ENCODE measurements at places on chromosomes 2 and 18. TPM values are rescaled to one million over a fixed set of nuclear protein-coding genes. Genes with fewer than 3 reads are reported as not detected.

The DARS1 gene
- polyA plus RNA-seq, result 39.5 TPM

The MSH6 gene
- 13.3 TPM for polyA plus RNA-seq

GRCh38 chr18:49510393-49511115 is 23.5 kb upstream of the C18orf32 start:
- DNase-seq, result peak; percentile 64
- no peak overlapping the region for H3K4me3 ChIP-seq
- H3K36me3 ChIP-seq, result no peaks in the 10 kb centered on the region
- no peaks in the 10 kb centered on the region for H3K27me3 ChIP-seq
- no peaks in the 10 kb centered on the region for H3K4me1 ChIP-seq
- no peak overlapping the region for H3K27ac ChIP-seq

- no peak overlapping the region for H3K27ac ChIP-seq
- no peaks in the 10 kb centered on the region for H3K36me3 ChIP-seq
- H3K4me3 ChIP-seq, result peak overlapping the region; percentile 56
- H3K27me3 ChIP-seq, result no peaks in the 10 kb centered on the region
These were observed 2.2 kb upstream of the GPR148 start for GRCh38 chr2:130726614-130727180.

DNA sequence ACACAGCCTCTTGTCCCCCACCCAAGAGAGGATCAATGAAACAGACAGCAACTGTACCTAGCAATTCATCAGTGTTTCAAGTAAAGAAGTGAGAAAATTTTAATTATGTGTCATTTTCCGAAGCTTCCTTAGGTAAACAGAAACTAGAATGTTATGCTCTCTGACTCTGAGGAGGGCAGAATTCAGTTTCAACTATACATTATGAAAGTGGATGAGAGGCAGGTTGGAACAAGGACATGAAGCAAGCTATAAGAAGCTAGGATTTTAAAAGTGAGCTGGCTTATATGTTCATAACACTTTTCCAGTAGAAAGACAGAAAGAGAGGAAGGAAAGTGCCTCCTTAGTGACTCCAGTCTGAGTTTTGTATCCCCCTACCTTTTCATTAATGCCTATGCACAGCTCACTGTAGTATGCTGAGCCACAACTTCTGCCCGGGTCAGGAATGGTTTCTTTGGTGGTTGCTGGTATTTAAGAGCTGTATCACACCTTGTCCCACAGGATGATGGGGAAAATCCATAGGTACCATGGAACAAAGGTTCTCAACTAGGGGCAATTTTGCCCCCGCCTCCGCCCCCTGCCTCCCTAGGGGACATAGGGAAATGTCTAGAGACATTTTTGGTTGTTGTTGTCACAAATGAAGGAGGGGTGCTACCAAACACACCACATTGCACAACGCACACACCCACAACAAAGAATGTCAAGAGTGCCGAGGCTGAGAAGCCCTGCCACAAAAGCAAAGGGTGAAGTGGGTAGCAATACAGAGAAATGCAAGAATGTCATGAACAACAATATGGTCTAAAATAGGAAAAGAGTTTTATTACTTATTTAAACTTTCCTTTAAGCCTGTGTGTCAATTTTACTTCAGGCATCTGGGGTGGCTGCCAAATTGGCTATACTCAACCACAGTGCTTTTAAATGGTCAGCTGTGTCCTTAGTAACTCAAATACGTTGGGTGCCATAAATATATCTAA is 161.0 kb upstream of the ZFP36L2 start:
- no peak overlapping the region for H3K4me3 ChIP-seq
- no peak for DNase-seq
- H3K27me3 ChIP-seq, result no peaks in the 10 kb centered on the region
- H3K4me1 ChIP-seq, result peaks cover 14% of the 10 kb centered on the region
- H3K27ac ChIP-seq, result peak overlapping the region; percentile 2
- H3K36me3 ChIP-seq, result no peaks in the 10 kb centered on the region

DNA sequence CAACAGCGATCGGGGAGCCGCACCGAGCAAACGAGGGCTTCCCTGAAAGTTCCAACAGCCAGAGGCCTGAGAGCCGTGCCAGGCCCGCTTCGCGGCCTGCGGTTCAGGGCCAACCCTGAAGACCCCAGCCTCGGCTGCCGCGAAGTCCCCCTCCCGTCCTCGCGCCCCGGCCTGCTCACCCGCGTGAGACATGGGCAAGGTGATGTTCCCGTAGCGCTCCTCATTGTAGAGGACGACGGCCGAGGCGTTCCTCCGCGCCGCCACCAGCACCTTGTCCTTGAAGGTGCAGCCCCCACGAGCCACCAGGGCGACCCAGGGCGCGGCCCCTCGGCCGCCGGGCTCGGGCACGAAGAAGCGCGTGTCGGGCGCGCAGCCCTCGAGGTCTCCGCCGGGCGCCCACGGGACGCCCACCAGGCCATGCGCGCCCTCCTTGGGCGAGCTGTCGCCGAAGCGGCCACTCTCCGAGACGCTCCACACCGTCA is 510 bp downstream of the RNF149 start:
- peak overlapping the region; percentile 95 for H3K27ac ChIP-seq
- DNase-seq, result peak; percentile 37
- no peaks in the 10 kb centered on the region for H3K36me3 ChIP-seq
- H3K4me1 ChIP-seq, result peaks cover 9% of the 10 kb centered on the region

- H3K4me3 ChIP-seq, result no peak overlapping the region
- H3K4me1 ChIP-seq, result peaks cover 19% of the 10 kb centered on the region
- H3K27me3 ChIP-seq, result no peaks in the 10 kb centered on the region
These were observed 2.3 kb downstream of the MYO1B start for GRCh38 chr2:191247381-191248057.

Data from kidney (tissue), 22 donors.